ENCODE measurements at places on chromosomes 11 and 22.

GRCh38 chr22:39940757-39941305, 19.4 kb upstream of the TMA7B start:
- H3K27me3 ChIP-seq = no peaks in the 10 kb centered on the region
- H3K4me1 ChIP-seq = no peaks in the 10 kb centered on the region
- no peaks in the 10 kb centered on the region for H3K36me3 ChIP-seq

- no peaks in the 10 kb centered on the region for H3K4me1 ChIP-seq
- H3K27me3 ChIP-seq = no peaks in the 10 kb centered on the region
- H3K4me3 ChIP-seq = no peak overlapping the region
- no peak for DNase-seq
- H3K27ac ChIP-seq = no peak overlapping the region
Measured at GRCh38 chr11:30919389-30920152, 333.4 kb upstream of the MPPED2 start.

- H3K27ac ChIP-seq = no peak overlapping the region
- H3K4me3 ChIP-seq = no peak overlapping the region
- no peaks in the 10 kb centered on the region for H3K36me3 ChIP-seq
- no peak for DNase-seq
- H3K4me1 ChIP-seq = no peaks in the 10 kb centered on the region
Measured at GRCh38 chr11:67045314-67045713, 11.3 kb upstream of the RHOD start.

DNA sequence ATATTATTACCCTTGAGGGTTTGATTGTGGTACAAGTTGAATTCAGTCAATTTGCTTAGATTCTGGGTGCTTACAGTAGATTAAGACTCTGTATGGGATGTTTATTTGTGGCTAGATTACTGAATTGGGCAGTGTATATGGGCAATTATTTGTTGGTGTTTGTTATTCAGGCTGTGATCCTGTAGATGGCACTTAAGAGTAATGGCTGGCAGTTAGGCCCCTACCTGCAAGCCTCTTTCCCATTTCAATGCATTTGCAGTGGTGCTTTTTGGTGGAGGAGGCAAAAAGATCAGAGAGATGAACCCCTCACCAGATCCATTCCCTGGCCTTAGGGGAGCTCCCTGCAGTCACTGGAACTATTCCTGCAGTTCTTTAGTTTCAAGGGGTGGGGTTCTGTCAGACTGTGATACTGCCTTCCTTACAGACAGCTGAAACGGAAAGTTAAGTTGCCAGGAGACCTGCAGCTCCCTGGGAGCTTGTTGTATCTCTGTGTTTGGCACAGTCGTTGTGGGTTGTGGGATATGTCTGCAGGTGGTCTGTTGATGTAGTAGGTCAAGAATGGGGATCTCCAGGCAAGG, 199.5 kb downstream of the AASDHPPT start:
- no peak overlapping the region for H3K27ac ChIP-seq
- H3K4me3 ChIP-seq = no peak overlapping the region
- no peak for DNase-seq
- H3K36me3 ChIP-seq = no peaks in the 10 kb centered on the region
- H3K27me3 ChIP-seq = no peaks in the 10 kb centered on the region

GRCh38 chr11:88359541-88359940, 22.0 kb upstream of the CTSC start:
- H3K27me3 ChIP-seq = no peaks in the 10 kb centered on the region
- no peaks in the 10 kb centered on the region for H3K36me3 ChIP-seq
- H3K4me3 ChIP-seq = no peak overlapping the region
- H3K27ac ChIP-seq = no peak overlapping the region
- DNase-seq = no peak

GRCh38 chr11:66479394-66480116, 679 bp upstream of the DPP3 start:
- DNase-seq = no peak
- no peaks in the 10 kb centered on the region for H3K36me3 ChIP-seq
- peaks cover 35% of the 10 kb centered on the region for H3K4me1 ChIP-seq
- peak overlapping the region; percentile 98 for H3K27ac ChIP-seq
- H3K4me3 ChIP-seq = peak overlapping the region; percentile 69
- H3K27me3 ChIP-seq = no peaks in the 10 kb centered on the region
